ENCODE measurements at places on chromosomes 6 and 20. TPM values are rescaled to one million over a fixed set of nuclear protein-coding genes. Genes with fewer than 3 reads are reported as not detected.

CCDC28A gene
- 12.8 TPM for polyA plus RNA-seq

CHRNA4 gene
- polyA plus RNA-seq = not detected

DNA sequence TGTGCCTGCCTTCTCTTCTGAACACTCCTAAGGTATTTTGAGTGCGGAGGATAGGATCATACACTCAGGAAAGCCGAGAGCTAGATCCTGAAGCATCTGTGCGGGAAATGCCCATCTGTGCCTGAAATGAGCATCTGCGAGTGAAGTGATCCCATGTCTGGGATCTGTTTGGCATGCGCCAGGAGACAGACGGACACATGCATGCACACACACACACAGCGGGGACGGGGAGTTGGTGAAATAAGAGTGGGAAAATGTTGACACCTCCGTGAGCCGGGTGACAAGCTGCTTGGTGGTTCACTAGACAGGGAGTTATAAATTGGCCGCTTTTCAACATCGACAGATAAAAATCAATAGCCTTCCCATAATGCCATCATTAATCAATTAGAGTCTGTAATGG lies 13.8 kb downstream of the SYNJ2 start:
- no peak for DNase-seq

GRCh38 chr20:37528446-37529213 lies 954 bp upstream of the BLCAP start:
- no peak for DNase-seq

- no peak for DNase-seq
Measured at GRCh38 chr20:31551163-31552081, 37.2 kb downstream of the HM13 start.

All from fibroblast of lung (primary cell).